Ovary (tissue), 10 donors: ENCODE measurements at places on chromosomes 12 and 14. TPM values are rescaled to one million over a fixed set of nuclear protein-coding genes. Genes with fewer than 3 reads are reported as not detected.

- no peaks in the 10 kb centered on the region for H3K36me3 ChIP-seq
- no peaks in the 10 kb centered on the region for H3K27me3 ChIP-seq
- no peak for DNase-seq
- no peaks in the 10 kb centered on the region for H3K4me1 ChIP-seq
- H3K27ac ChIP-seq: no peak overlapping the region
Measured at GRCh38 chr14:82009076-82009475, 475.4 kb upstream of the SEL1L start.

DNA sequence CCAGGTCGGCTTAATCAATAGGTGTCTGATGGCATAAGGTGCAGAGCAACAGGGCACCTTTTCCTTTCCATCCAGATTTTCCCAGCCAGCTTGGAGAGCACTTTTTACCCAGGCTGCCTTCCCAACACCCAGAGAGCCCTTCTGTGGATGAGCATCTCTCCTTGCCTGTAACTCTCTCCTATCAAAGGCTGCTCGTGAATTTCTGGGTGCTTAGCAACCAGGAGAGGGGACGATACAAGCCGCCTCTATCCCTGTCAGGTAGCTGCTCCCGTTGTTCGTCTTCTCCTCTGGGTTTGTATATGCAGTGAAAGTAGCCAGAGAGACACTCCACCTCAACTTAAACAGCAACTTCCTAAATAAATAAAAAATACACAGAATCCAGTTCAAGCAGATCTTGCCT, 124.2 kb downstream of the CACNA1C start:
- no peak overlapping the region for H3K27ac ChIP-seq
- H3K4me3 ChIP-seq: no peak overlapping the region
- no peaks in the 10 kb centered on the region for H3K27me3 ChIP-seq
- no peak for DNase-seq

DNA sequence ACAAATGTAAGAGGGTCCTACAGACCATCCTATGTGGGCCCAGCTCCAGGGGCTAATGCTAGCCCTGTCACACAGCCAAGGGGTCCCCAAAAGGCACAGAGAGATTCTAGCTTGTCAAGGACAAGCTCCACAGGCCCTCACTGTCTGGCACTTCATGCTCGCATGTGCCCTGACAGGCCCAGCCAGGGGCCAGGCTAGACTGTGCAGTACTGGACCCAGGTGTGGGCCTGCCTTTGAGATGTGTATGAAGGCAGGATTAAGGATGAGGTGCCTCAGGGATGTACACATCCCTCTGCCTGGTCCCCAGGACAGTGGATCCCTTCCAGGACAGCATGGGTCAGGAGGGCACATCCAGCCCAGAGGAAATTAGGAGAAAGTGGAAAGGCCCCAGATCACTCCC, 57.8 kb downstream of the VWF start:
- DNase-seq: no peak
- H3K4me3 ChIP-seq: no peak overlapping the region
- no peaks in the 10 kb centered on the region for H3K4me1 ChIP-seq
- no peaks in the 10 kb centered on the region for H3K27me3 ChIP-seq
- no peaks in the 10 kb centered on the region for H3K36me3 ChIP-seq

GRCh38 chr14:22434030-22434429, 155.0 kb downstream of the DAD1 start:
- peaks cover 13% of the 10 kb centered on the region for H3K4me1 ChIP-seq
- H3K4me3 ChIP-seq: no peak overlapping the region
- no peaks in the 10 kb centered on the region for H3K27me3 ChIP-seq
- H3K27ac ChIP-seq: no peak overlapping the region
- no peak for DNase-seq

CD9 gene
- total RNA-seq: 372 TPM

IRAK3 gene
- 2.1 TPM for total RNA-seq

KLHL33 gene
- 0.78 TPM for total RNA-seq
